ENCODE measurements at places on chromosomes 4 and X.

DNA sequence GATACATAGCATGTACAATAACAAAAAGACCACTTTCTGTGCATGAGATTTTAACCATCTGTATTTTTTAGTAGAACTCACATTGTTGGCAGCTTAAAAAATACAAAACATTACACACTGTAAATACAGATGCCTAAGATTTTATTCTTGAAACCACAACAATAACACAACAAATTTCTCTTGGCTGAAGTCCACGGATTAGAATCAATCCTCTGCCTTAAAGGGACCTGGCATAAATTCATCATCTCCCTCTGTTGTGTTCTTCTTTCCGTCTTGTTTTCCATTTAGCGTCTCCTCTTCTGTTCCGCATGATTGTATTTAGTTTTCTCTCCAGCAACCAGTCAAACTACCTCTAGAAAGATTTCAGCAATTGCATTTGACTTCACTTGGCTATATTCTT, 231.0 kb downstream of the SPOCK3 start:
- no peak for DNase-seq

DNA sequence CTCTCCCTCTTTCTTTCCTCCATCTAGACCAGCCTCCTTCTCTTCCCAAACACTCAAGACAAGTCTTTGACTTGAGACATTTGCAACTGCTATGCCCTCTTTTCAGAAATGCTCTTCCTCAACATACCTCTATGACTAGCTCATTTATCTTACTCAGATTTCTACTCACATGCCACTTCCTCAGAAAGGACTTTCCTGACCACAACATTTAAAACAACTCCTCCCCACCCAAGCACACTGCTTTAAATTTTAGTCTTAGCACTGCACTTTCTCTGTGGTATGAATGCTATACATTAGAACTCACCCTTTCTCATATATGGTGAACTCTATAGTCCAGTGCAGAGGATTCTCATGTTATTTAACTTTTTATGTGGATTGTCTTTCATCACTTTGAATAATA, 28.4 kb upstream of the SULT1E1 start:
- DNase-seq = no peak

- no peak for DNase-seq
These were observed 124.0 kb downstream of the CYLC1 start for GRCh38 chrX:83984961-83985360.

DNA sequence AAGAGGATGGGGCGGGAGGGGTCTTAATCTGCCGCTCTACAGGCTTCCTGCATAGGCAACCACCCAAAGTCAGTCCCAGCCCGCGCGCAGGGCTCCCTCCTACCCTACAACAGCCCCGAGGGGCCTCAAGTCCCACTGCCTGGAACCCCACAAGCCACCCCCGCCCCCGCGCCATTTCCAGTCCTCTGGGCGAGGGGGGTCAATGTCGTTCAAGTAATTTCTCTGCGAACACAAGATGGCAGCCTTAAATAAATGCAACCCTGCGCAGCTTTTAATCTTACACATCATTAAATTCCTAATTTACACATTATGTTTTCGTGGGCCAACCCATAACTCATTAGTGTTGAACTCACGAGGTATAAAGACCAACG, 92.9 kb downstream of the BCOR start:
- no peak for DNase-seq

- DNase-seq = no peak
These were observed 125.3 kb upstream of the VAMP7 start for GRCh38 chrX:155755706-155756337.

GRCh38 chr4:8192748-8193738, 6.0 kb upstream of the SH3TC1 start:
- DNase-seq = no peak

GRCh38 chr4:158010361-158010760, 162.5 kb downstream of the GASK1B start:
- no peak for DNase-seq
